ENCODE measurements at places on chromosomes 1 and 21.

DNA sequence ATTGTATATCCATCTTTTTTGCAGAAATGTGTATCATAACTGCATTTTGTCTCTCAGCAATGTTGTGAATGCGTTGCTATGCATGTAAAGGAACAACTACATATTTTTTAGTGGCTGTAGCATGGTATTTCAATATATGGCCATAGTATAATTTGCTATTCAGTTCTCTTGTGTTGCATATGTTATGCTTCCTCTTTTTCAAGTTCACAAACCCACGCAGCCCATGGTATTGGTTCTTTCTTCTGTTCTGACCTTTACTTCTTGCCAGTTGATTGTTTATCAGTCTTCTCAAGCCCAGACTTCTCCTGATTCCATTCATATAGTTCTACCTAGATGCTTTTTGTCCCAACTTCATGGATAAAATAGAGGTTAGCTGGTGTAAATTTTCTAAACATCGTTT is 6.1 kb downstream of the SLC22A15 start:
- no peak for DNase-seq

DNA sequence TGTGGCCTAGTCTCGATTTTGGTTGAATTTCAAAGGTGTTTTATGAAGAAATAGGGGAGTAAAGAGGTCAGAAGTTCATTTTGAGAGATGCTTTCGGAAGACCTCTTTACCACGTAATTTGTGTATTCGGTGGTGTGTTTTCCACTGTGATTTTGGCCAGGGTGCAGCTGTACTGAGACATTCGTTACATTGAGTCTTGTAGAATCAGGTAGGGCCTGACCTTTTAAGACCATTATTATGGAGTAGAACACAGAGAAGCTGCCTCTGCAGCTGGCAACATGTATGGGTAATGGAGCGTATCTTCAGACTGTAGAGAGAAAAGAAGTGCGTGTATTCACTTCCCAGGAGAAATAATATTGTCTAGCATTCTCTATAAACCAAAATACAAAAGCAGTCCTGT is 326.5 kb downstream of the PDE4B start:
- no peak for DNase-seq

DNA sequence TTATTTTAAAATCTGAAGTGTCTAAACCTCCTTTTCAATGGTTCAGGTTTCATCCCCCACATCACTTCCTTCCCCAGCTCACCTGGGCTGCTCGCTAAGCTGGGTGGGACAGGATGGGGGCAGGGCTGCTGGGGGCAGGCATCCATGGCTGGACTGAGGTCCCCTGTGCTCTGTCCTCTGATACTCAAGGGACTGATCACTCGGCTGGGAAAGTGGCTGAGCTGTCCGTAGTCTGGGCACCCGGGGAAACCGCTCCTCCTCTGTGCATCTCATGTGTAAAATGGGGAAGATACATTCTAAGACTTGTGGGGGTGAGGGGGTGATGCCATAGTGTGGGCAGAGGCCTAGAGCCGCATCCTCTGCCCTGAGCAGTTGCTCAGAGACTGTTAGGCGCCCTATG is 411.2 kb downstream of the MATN1 start:
- DNase-seq: no peak

DNA sequence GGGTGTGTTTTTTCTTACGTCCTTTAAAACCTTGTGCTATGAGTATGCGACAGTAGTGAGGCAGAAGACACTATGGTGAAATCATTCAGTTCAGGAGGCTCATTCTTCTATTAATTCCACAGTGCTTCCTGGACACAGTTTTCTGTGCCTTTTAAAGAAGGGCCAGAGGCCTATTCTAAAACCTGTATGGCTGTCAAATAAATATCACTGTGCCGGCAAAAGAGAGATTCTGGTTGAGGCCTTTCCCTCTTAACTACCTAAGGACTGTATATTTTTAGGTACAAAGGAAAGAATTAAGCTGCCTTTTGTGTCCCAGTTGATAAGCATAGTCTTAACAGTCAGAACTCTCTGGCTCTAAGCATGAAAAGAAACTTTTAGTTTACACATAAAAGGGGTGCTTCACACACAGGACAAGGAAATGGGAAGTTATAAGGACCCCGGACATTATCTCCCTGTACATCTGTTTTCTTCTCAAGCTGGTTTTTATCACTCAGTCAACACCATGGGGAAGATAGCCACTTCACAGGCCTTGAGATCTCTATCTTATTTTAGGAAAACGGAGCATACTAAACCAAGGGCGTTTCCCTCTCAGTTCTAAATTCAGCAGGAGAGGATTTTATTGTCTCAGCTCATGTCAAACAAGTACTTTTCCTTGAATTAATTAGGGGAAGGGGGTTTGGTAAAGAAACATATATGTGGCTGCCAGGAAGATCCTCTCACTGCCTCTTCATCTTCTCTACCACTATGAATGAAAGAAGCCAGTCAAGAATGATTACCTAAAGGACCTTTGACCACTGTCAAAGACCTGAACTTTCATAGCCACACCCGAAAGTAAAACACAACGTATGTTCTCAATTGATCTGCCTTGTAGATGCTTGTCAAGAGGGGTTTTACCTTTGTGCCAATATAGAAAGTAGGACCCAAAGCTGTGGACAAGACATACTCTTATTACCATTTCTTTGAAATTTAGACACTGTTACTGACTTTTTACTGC is 71.4 kb upstream of the HSPA13 start:
- no peak for DNase-seq

GRCh38 chr1:161910604-161911003 is 113.1 kb downstream of the OLFML2B start:
- DNase-seq: no peak

DNA sequence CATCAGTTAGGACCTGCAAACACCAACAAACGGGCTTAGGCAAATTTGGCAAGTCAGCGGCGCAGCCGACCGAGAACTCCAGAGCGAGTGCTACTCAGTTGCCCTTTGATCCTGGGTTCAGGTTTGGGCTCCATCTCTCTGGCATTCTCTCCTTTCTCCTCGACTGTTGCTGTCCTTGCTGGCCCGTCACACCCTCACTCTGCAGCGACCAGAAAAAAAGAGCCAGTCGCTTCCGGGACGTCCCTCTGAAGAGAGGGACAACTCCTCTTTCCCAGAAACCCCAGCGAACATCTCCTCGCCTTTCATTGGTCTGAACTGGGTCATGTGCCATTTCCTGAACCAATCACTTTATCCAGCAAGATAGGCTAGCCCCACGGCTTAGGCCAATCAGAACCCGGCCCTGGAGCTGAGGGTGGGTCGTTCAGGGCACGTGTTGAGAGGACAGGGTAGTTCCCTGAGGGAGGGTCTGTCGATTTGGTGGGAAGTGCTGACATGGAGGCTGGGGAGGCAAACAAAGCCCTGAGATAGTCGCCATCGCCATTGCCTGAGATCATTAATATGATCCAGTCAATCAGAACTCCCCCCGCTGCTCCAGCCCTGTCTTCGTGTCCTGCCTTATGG is 113.7 kb downstream of the PTPRU start:
- DNase-seq: no peak

- no peak for DNase-seq
These were observed 171.1 kb upstream of the LHX8 start for GRCh38 chr1:74963120-74963519.

DNA sequence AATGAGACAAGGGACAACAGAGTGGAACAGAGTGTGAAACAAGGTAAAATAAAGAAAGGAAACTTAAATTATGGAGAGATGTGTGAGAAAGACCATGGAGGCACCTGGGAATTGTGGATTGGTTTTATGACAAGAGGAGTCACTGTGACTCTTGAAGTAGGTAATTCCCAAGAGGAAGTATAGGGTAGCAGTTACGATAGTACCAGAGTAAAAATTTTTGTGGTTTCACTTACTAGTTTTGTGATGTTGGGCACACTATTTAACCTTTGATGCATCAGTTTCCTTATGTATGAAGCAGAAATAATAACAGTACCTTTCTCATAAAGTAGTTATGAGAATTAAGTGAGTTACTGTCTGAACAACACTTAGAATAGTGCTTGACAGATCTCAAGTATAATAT is 267.9 kb upstream of the DPYD start:
- DNase-seq: no peak

DNA sequence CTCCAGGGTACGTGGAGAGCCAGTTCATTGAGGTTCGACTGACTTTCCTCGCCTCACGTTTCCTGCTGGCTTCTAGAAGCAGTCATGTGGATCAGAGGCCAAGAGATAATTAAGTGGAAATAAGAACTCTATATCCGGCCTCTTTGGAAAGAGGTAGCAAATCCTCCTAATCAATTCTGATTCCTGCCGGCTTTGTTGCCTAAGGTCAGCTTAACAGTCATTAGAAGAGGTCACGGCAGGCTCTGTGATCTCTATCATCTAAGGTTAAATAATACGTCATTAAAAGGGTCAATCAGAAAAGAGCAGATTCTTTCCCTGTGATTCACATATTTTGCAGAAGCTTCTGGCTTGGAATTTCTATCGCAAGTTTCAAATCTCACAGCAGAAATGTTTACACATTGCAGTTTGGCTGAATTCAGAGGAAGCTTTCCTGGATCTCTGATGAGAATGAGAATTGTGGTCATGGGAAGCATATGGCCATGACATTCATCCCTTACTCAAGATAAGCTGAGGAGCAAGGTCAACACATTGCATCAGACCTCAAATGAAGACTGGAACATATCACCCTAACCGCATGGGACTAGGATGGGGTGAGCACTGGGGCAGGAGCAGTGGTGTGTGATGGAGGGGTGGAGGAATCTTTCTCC is 189.4 kb downstream of the PBX1 start:
- no peak for DNase-seq

- no peak for DNase-seq
These were observed 88.6 kb downstream of the ADAMTS1 start for GRCh38 chr21:26756491-26757159.

- DNase-seq: no peak
These were observed 147.3 kb downstream of the HS2ST1 start for GRCh38 chr1:87061742-87062156.

DNA sequence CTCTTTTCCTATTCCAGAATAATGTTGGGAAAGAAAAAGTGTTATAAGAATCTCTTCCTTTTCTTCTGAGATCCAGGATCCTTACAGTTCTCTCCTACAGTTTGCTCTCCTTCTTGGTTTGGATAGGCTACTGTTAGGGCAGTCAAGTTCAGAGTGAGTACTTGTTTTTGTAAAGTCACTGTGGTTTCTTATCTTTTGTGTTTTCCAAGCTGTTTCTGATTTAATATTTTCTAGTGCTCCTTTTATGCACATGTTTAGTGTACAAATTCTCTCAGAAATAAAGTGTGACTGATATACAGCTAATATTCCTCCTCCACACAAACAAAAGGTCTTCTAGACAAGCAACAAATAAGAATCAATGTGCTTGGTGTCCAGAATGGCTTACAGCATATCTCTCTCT is 107.7 kb downstream of the BACH1 start:
- DNase-seq: no peak

DNA sequence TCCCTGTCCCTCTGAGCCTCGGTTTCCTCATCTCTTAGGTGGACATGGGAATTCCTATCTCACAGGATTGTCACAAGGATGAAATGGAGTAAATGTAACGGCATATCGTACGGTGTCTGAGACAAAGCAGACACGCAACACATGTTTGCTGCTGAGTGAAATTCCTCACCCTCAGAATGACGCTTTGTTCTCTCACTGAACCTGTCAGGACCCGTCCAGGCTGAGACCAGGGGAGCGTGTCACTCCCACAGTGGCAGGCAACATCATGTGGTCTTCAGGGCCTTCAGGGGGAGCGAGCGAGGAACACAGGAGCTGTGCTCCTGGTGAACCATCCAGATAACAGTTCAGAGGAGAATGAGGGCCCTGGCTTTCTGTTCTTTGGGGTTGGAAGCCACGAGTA is 74.2 kb downstream of the TOMM20 start:
- DNase-seq: no peak

GRCh38 chr21:43320526-43320925 is 106.4 kb downstream of the SIK1 start:
- no peak for DNase-seq

Measured in endodermal cell (in vitro differentiated cells).